ENCODE measurements at places on chromosomes 12 and 14. TPM values are rescaled to one million over a fixed set of nuclear protein-coding genes. Genes with fewer than 3 reads are reported as not detected.

- DNase-seq: no peak
These were observed 48.8 kb downstream of the CIT start for GRCh38 chr12:119828300-119828699.

DNA sequence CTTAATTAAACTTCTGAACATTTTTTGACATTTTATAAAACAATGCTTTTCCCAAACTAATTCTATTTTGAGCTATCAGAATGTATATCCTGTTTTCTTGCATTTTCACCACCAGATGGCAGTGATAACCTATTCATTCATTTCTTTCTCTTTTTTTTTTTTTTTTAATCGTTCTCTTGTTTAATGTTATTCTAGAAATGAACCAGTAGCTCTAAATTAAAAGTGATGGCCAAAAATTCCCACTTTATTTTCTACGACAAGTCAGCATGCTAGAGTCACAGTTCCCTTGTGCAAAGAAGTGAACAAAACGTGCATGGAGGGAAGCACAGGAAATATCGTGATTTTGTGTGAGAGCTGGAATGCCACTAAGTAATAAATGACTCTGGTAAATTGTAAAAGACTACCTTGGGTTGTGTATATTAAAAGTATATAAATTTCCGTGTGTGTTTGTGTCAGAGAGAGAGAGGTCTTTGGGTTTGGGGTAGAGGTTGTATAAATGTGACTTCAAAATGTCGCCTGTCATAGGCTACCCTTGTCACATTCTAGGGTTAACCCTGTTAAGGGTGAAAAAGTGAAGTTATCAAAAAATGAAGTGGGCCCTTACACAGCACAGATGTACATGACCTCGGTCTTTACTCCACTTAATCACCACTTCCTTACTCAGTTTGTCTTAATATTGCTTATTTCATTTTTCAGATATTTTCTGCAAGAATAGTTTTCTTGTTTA lies 40.4 kb upstream of the LDHB start:
- DNase-seq: no peak

DNA sequence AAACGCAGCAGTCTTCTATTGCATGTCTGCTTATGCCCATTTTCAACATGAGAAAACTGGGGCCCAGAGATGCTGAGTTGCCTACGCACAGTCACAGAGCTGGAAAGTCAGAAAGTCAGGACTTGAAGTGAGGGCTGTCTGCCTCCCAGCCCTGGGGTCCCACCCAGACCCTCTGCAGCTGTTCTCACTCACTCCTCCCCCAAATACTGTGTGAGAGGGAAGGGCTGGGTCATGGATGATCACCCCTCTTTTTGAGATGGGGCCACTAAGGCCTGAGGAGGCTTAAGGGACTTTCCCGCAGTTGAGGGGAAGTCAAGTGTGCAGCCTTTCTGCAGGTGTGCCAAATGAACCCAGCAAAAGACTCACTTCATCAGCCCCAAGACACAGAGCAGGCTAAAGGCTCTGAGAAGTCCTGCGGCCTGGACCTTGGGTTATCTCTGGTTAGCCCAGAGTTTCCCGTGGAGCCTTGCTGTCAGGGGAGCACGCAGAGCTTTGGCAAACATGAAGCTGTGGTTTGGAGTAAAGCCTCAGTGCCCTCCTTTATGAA lies 18.7 kb downstream of the DTX1 start:
- DNase-seq: no peak

- no peak for DNase-seq
These were observed 8.0 kb upstream of the C12orf42 start for GRCh38 chr12:103503546-103504480.

DNA sequence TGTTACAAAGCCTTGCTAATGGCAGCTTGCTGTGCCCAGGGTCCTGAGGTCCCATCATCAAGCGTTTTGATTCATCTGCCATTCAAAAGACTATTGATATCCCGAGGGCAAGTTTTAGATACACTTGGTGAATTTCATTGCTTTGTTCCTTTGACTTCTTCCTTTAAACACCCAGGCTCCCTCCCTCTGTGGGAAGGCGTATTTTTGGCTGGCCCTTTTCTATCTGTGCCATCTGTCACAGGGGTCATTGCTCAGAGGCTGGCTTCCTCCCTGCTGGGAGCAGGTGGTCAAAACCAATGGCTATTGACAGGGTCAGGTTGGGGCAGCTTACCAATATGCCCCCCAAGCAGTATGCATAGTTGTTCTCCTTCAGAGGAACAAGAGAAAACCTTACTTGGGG lies 40.0 kb downstream of the SCN8A start:
- DNase-seq: no peak

- DNase-seq: no peak
These were observed 110.3 kb downstream of the SINHCAF start for GRCh38 chr12:31215518-31216232.

Gene SLCO1C1
- total RNA-seq: not detected

Data from epithelial cell of proximal tubule (primary cell).